ENCODE measurements at places on chromosomes 3 and 15. TPM values are rescaled to one million over a fixed set of nuclear protein-coding genes. Genes with fewer than 3 reads are reported as not detected.
A peak's percentile ranks its signal among the peaks of the same experiment; 100 is the strongest.

DNA sequence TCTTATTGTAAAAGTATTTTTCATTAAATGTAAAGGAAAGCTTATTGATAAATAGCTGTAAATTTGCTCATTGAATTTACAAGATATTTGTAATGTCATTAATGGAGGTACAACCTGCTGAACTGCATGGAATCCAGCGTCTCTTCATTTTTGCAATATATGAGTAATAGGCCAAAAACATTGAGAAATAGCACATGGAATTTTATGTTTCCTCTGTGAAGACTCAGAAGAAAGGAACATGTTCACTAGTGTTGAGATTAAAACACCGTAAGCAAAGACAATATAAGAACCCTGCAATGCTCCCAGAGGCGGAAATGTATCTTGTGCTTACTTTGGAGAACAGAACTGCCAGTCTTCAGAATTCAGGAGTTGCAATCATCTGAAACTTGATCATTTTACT is 167.6 kb downstream of the ALDH1A2 start:
- H3K27ac ChIP-seq: no peak overlapping the region
- no peaks in the 10 kb centered on the region for H3K36me3 ChIP-seq
- DNase-seq: no peak
- H3K4me3 ChIP-seq: no peak overlapping the region
- H3K4me1 ChIP-seq: no peaks in the 10 kb centered on the region

DNA sequence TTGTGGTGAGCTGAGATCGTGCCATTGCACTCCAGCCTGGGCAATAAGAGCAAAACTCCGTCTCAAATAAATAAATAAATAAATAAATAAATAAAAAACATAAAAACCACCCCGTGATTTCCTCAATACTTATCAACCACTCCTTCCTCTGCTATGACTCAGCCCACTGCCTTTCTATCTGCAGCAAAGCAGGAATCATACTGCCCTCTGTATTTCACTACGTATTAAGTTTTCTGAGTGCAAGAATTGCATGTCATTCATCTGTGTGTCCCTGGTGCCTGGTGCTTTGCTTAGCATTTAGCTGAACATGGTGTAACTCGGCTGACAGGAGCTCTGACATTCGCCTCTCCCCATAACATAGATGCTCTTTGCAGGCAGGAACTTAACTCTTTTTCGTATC is 7.1 kb downstream of the LSG1 start:
- H3K36me3 ChIP-seq: peaks cover 22% of the 10 kb centered on the region
- no peaks in the 10 kb centered on the region for H3K27me3 ChIP-seq
- peaks cover under 1% of the 10 kb centered on the region for H3K4me1 ChIP-seq
- H3K4me3 ChIP-seq: no peak overlapping the region
- no peak overlapping the region for H3K27ac ChIP-seq

DNA sequence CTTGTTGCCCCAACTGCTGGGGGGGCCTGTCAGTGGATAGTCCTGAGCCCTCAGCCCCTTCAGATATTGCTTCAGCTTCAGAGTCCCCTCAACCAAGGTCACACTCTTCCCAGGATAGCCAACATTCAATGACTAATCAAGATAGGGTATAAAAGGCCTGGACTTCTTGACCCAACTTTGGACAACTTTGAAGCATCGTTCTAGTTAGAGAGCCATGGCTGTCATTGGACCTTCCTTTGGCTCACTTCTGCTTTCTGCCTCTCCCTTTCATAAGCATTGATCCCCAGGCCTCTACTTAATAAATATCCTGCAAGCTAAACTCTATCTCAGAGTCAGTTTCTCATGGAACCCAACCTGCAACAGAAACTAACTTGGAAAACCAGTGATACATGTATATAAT is 31.3 kb upstream of the DCLK3 start:
- no peak for DNase-seq
- H3K4me3 ChIP-seq: no peak overlapping the region
- no peak overlapping the region for H3K27ac ChIP-seq
- no peaks in the 10 kb centered on the region for H3K4me1 ChIP-seq
- H3K27me3 ChIP-seq: peaks cover 12% of the 10 kb centered on the region

- H3K27me3 ChIP-seq: no peaks in the 10 kb centered on the region
- H3K4me1 ChIP-seq: peaks cover 3% of the 10 kb centered on the region
- no peaks in the 10 kb centered on the region for H3K36me3 ChIP-seq
Measured at GRCh38 chr3:174116421-174116820, 718.9 kb downstream of the NLGN1 start.

DNA sequence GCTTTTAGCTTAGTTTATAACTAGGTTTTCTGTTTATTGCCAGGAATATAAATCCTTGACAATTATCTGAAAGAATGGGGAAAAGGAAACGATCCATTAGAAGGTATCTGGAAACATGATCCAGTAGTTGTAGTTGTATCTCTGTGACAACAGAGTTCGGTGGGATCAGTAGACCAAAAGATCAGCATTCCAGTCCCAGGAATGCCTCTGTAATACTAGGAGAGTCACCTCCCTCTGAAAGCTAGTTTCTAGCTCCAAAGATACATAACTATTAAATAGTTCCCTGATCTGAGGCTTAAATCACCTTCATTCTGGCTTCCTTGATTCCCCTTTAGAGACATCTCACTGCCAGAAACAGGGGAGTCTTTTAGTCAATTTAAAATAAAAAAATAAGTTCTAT is 34.1 kb downstream of the MB21D2 start:
- peaks cover 2% of the 10 kb centered on the region for H3K36me3 ChIP-seq
- DNase-seq: no peak
- H3K27me3 ChIP-seq: no peaks in the 10 kb centered on the region
- H3K4me1 ChIP-seq: peaks cover 32% of the 10 kb centered on the region
- H3K4me3 ChIP-seq: no peak overlapping the region

- H3K36me3 ChIP-seq: no peaks in the 10 kb centered on the region
- no peaks in the 10 kb centered on the region for H3K27me3 ChIP-seq
- H3K27ac ChIP-seq: no peak overlapping the region
- peaks cover 5% of the 10 kb centered on the region for H3K4me1 ChIP-seq
Measured at GRCh38 chr15:51672155-51672687, 9.1 kb upstream of the SCG3 start.

DNA sequence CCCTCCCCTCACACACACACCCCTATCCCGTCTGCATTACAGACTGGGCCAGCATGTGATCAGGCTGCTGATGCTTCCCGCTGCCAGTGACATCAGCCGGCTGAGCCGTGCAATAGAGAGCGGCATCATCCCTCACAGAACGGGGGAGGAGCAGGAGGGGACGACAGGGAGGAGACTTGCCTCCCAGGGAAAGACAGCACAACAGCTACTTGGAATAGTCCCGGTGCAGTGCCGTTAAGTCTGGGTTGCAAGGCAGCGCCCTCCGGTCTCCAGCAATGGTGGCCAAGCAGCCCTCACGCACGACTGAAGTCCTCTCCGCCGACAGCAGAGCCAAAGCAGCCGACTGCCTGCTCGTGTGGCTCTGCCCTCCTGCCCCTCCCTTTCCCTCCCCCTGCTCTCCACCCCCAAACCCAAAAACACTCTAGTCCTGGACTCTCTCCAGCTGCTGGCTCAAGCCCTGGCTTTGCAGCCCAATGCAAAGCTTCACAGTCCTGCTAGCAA is 31.5 kb upstream of the RPS17 start:
- peaks cover 3% of the 10 kb centered on the region for H3K4me1 ChIP-seq
- H3K27me3 ChIP-seq: peaks cover 18% of the 10 kb centered on the region
- no peak for DNase-seq
- H3K4me3 ChIP-seq: no peak overlapping the region
- no peak overlapping the region for H3K27ac ChIP-seq

DNA sequence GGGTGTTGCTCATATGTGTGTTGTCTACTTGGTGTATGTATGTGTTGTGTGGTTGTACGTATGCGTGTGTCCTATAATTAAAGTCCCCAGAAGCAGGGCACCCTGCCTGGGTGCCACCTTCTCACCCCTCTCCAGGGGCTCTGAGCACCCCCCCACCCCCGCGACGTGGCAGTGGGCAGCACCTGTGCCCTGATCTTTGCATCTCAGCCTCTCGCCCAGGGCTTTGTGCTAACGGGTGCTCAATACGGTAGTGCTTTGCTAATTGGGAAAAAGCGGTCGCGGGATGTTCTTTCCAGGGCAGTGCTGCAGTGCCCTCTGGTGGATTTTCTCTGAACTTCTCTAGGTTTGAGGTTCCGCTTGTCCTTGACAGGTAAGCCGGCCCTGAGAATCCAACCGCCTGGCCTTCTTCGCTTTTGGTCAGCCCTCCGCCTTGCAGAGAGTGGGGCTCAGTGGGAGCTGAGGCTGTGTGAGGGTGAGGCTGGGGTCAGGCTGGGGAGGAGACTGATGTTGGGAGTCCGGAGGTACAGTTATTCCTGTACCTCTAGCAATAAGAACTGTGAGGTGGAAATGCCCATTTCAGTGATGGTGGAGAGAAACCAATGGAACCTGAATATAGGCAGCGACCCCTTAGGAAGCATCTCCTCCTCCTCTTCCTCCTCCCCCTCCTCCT is 17.6 kb upstream of the EPHB3 start:
- no peak overlapping the region for H3K27ac ChIP-seq
- peak; percentile 81 for DNase-seq
- H3K4me3 ChIP-seq: no peak overlapping the region

GRCh38 chr3:79517766-79518413 is 249.9 kb downstream of the ROBO1 start:
- peaks cover 5% of the 10 kb centered on the region for H3K4me1 ChIP-seq
- no peak overlapping the region for H3K4me3 ChIP-seq
- no peaks in the 10 kb centered on the region for H3K27me3 ChIP-seq
- no peak overlapping the region for H3K27ac ChIP-seq
- DNase-seq: no peak

- peaks cover 7% of the 10 kb centered on the region for H3K4me1 ChIP-seq
- no peak for DNase-seq
- no peak overlapping the region for H3K4me3 ChIP-seq
- peaks cover 1% of the 10 kb centered on the region for H3K36me3 ChIP-seq
- H3K27ac ChIP-seq: no peak overlapping the region
Measured at GRCh38 chr3:2423143-2423542, 324.5 kb downstream of the CNTN4 start.

DNA sequence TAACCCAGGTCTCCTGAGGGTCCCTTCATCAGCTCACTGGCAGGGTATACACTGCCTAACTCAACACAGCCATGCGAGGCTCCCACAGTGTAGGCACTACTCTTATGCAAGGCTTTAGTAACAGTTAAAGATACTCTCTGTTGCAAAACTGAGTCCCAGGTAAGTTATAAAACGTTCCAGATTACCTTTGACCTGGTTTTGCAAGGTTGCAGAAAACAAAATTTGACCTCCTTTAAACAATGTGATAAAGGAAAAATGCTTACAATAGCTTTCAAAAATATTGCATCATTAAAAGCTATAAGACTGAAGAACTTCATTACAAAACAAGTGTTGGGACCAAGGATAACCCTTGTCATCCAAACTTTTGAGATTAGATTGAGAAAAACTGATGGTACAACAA is 5.5 kb downstream of the SLC27A2 start:
- peaks cover 10% of the 10 kb centered on the region for H3K27me3 ChIP-seq
- H3K4me1 ChIP-seq: peaks cover 20% of the 10 kb centered on the region
- DNase-seq: no peak
- H3K36me3 ChIP-seq: peaks cover 1% of the 10 kb centered on the region
- H3K4me3 ChIP-seq: no peak overlapping the region

DNA sequence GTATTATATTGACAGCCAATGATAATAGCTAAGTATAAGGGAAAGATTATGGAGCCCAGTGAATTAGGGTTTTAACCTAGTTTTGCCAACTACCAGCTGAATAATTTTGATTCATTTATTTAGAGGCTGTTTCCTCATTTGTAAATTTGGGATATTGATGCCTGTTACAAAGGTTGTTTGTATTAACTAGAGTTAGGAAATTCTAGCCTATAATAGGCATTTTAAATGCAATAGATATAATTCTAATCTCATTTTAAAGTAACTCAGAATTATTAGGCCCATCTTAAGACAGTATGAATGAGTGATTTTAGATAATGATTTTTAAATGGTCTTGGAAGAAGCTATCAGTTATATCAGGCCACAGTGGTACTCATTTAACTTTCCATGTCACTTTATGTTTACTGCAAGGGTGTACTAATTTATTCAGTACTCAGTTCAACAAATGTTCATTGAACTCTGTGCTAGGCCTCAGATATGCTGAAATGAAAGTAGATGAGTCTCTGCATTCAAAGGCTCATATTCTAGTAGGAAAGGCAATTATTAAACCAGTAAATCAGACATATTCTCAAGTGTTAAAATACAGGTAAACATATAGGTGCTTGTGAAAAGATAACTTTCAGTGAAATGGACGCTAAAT is 200.8 kb downstream of the KLHL25 start:
- peaks cover 2% of the 10 kb centered on the region for H3K36me3 ChIP-seq
- no peak for DNase-seq
- no peak overlapping the region for H3K27ac ChIP-seq
- no peak overlapping the region for H3K4me3 ChIP-seq
- H3K4me1 ChIP-seq: peaks cover 14% of the 10 kb centered on the region

MAGEL2 gene
- 14.3 TPM for total RNA-seq

AQP9 gene
- total RNA-seq: not detected

TMEM39A gene
- 48.3 TPM for total RNA-seq

CLDN16 gene
- 0.31 TPM for total RNA-seq

Measured in progenitor cell of endocrine pancreas (in vitro differentiated cells).